ENCODE measurements at places on chromosomes 4 and X. TPM values are rescaled to one million over a fixed set of nuclear protein-coding genes. Genes with fewer than 3 reads are reported as not detected.

GRCh38 chr4:48073567-48074103 lies 57.1 kb downstream of the NIPAL1 start:
- peaks cover 51% of the 10 kb centered on the region for H3K4me1 ChIP-seq
- H3K36me3 ChIP-seq: peaks cover 5% of the 10 kb centered on the region
- no peak for DNase-seq
- no peaks in the 10 kb centered on the region for H3K27me3 ChIP-seq
- H3K27ac ChIP-seq: peak overlapping the region; percentile 79

GRCh38 chr4:182432819-182433218 lies 189.6 kb downstream of the TENM3 start:
- no peaks in the 10 kb centered on the region for H3K36me3 ChIP-seq
- DNase-seq: no peak
- no peak overlapping the region for H3K4me3 ChIP-seq
- no peaks in the 10 kb centered on the region for H3K4me1 ChIP-seq
- no peak overlapping the region for H3K27ac ChIP-seq

GRCh38 chr4:102301167-102301566 lies 44.1 kb downstream of the SLC39A8 start:
- H3K4me3 ChIP-seq: no peak overlapping the region
- H3K27ac ChIP-seq: no peak overlapping the region
- no peak for DNase-seq

GRCh38 chr4:144689125-144689524 lies 43.2 kb downstream of the HHIP start:
- no peaks in the 10 kb centered on the region for H3K27me3 ChIP-seq
- no peak overlapping the region for H3K4me3 ChIP-seq
- H3K4me1 ChIP-seq: no peaks in the 10 kb centered on the region
- no peak for DNase-seq
- no peak overlapping the region for H3K27ac ChIP-seq
- no peaks in the 10 kb centered on the region for H3K36me3 ChIP-seq

GRCh38 chr4:158818560-158819140 lies 49.8 kb downstream of the FNIP2 start:
- H3K27me3 ChIP-seq: no peaks in the 10 kb centered on the region
- DNase-seq: no peak
- H3K27ac ChIP-seq: peak overlapping the region; percentile 68
- peaks cover 23% of the 10 kb centered on the region for H3K36me3 ChIP-seq
- peaks cover 71% of the 10 kb centered on the region for H3K4me1 ChIP-seq

DNA sequence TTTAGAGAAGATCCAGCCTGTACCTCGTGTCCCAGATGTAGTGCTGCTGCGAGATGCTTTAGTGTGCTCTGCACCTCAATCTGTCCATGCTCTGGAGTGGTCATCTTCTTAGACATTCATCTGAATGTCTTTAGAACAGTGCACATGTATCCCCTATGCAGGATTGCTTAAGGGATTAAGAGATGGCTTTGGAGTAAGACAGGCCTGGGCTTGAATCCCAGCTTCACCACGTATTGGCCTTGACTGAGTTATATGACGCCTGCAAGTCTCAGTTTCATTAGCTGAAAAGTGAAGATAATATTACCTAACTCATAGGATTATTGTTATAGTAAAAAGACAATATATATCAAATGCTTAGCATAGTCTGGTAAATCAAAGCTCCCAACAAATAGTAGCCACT lies 98.3 kb downstream of the NFKB1 start:
- no peak overlapping the region for H3K27ac ChIP-seq
- H3K4me1 ChIP-seq: no peaks in the 10 kb centered on the region
- H3K4me3 ChIP-seq: no peak overlapping the region
- no peaks in the 10 kb centered on the region for H3K27me3 ChIP-seq
- DNase-seq: no peak
- peaks cover 11% of the 10 kb centered on the region for H3K36me3 ChIP-seq

DNA sequence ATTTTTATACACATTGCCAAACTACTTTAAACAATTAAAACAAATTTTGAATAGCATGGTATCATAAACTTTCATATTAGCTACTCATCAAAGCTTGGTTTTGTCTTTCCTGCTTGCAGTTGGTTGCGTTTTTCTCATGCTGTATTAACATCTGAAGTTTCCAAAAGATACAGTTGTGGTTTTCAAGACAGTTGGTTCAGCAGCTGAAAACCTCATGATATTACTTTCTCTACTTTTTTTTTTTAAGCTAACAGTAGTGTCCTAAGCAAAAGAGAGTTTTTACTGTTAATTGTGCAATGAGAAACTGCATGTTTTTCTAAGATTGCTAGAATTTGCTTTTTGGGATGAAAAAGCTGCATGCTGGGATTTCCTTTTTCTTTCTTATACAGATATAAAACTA lies 15.2 kb downstream of the RUFY3 start:
- H3K4me1 ChIP-seq: peaks cover 13% of the 10 kb centered on the region

GRCh38 chrX:46577221-46578005 lies 3.8 kb downstream of the CHST7 start:
- H3K27me3 ChIP-seq: no peaks in the 10 kb centered on the region
- peaks cover 35% of the 10 kb centered on the region for H3K36me3 ChIP-seq
- H3K4me3 ChIP-seq: no peak overlapping the region
- H3K4me1 ChIP-seq: peaks cover 24% of the 10 kb centered on the region
- DNase-seq: no peak

DNA sequence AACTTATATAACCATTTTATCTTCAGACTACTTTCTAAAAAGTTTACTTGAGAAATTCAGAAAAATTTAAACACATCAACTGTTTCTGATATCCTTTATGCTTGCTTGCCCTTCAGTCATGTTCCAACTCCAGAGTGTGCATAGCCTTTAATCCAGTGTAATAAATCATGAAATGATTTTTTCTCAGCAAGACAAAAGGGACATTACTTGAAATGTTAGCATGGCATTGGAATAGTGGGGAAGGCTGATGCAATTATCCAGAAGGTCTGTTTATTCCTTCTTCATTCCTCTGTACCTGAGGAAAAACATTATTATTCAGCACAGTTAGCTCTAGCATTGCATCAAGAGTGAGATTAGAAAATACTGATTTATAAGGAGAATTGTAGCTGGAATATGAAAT lies 209.9 kb downstream of the SLC7A11 start:
- no peaks in the 10 kb centered on the region for H3K36me3 ChIP-seq
- DNase-seq: no peak
- no peaks in the 10 kb centered on the region for H3K27me3 ChIP-seq
- no peak overlapping the region for H3K4me3 ChIP-seq

DNA sequence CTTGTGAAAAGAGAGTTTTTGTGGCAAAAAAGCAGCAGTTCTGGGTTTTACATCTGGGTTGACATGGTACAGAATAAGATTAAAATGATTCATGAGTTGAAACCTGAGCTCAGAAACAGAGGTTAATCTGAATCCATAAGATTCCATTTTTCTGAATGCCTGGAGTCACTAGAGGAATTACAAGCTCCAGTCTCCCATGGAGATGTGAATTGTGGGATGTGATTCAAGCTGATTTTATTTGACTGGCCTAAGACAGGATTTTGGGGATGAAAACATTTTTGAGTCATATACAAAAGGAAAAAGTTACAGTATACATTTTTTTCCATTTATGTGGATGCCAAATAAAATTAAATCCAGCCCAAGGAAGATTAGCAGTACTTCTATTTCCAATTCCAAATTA lies 161.1 kb downstream of the RBM46 start:
- no peak overlapping the region for H3K4me3 ChIP-seq
- no peak for DNase-seq
- H3K27me3 ChIP-seq: no peaks in the 10 kb centered on the region

DNA sequence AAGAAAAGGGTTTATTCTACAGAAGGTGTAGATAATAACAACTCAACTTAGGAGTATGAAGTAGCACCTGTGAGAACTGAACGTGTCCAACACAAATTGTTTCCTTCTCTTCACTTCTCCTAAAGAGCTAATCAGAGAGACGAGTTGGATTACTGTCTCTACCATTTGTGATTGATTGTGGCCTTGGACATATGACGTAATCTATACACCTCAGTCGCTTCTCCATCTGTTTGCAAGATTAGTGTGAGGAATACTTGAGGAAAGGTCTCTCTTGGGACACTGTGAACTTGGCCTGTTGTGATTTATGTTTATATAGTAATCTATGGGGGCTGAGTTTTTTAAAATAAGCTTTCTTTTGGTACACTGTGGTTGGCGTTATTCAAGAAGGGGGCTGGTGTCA lies 182.0 kb downstream of the ZNF330 start:
- H3K4me1 ChIP-seq: no peaks in the 10 kb centered on the region
- no peaks in the 10 kb centered on the region for H3K36me3 ChIP-seq
- DNase-seq: no peak
- H3K27ac ChIP-seq: no peak overlapping the region
- no peaks in the 10 kb centered on the region for H3K27me3 ChIP-seq

STAP1 gene
- not detected for total RNA-seq

SSX1 gene
- total RNA-seq: not detected
